CD4-positive, alpha-beta T cell treated with Interleukin-2 at 100 ng/mL for 4 hours (primary cell): ENCODE measurements at places on chromosomes 1 and 21.

GRCh38 chr1:7680207-7680954, 90.7 kb upstream of the VAMP3 start:
- peak; percentile 37 for DNase-seq

DNA sequence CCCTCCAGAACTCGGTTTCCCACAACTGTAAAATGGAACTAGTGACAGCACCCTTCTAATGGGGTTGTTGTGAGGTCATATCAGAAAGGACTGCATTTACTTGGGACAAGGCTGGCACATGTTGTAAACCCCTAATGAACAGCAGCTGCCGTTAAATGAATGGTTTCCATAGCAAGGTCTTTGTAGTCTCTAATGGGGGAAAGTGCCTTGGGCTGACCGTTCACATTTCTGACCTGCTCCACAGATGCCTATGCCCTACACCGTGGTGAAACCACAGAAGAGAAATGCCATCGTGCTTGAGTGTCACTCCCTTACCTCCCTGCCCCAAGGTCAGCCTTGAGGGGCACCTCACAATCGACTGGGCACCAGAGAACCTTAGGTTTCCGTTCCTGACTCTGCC, 143.1 kb downstream of the ZSCAN20 start:
- no peak for DNase-seq

- no peak for DNase-seq
Observed at GRCh38 chr1:151920149-151920548, 10.8 kb upstream of the THEM4 start.

- DNase-seq = no peak
Observed at GRCh38 chr1:205258719-205259118, 31.0 kb downstream of the TMCC2 start.

DNA sequence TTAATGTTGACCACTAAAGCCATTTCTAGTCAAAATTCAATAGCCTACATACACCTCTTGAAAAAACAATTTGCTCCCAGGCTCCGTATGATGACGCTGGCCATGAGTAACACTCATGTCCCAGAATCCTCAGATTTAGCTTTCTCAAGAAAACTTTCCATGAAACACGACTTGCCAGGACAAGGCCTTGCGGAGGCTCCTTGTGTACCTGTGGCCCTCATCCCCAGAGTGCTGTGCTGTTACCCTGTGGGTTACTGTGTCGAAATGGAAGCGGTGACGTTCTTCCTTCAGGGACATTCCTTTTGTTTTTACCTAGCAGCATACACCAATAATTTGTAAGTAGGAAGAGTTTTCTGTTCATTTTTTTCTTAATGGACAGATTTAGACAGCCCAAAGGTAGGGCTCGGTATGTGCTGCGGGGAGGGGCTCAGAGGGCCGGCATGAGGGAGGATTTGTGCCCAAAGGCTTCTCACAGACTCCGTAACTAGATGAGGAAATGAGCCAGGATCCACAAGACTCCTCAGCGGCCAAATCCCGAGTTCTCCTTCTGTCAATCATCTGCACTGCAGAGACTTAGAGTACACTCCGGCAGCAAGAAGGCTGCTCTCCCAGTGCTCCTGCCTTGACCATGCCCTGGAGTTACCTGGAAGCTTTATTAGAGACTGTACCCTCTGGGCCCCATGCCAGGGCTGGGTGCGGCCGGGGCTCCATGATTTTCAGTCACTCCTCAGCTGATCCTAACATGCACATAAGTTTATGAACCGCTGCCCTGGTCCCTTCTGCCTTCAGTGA, 17.8 kb downstream of the GNG12 start:
- no peak for DNase-seq
